ENCODE measurements at places on chromosomes 3 and 15. TPM values are rescaled to one million over a fixed set of nuclear protein-coding genes. Genes with fewer than 3 reads are reported as not detected.

Gene ASB14
- total RNA-seq: not detected

Gene DUOX1
- total RNA-seq: 2.7 TPM

Gene TIPIN
- total RNA-seq: 6.1 TPM

DNA sequence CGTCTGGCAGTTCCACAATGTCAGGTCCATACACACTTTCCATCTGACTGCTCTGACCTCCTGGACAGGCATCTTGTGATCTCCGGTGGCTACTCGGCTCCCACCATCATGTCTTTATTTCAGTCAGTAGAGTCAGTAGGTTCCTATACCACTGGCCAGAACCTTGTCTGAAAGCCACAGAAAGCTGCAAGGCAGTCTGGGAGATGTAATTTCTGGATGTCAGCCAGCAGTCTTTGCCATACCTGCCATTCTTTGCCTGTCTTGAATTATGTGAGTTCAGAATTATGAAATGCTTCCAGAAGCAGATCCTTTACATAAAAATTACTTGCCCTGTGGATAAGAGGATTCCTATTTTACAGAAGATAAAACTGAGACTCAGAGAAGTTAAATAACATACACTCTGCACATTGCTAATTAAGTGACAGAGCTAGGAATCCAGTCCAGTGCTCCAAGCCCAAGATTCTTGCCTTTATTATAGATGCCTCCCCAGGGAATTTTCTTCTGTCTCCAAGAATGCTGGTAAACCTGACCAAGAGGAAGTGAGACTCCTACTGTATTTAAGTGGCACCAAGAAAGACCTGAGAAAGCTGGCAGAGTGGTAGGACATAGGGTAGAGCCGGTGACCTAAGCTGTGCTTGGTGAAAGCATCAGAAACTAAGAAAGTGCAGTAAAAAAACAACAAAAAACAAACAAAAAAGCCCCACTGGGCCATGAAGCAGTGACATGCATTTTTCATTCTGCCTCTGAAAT, 75.6 kb downstream of the IQCH start:
- no peaks in the 10 kb centered on the region for H3K4me1 ChIP-seq
- no peaks in the 10 kb centered on the region for H3K36me3 ChIP-seq
- H3K4me3 ChIP-seq: no peak overlapping the region
- no peak overlapping the region for H3K27ac ChIP-seq

- no peaks in the 10 kb centered on the region for H3K27me3 ChIP-seq
- H3K4me3 ChIP-seq: peak overlapping the region; percentile 59
- peaks cover 34% of the 10 kb centered on the region for H3K4me1 ChIP-seq
- no peaks in the 10 kb centered on the region for H3K36me3 ChIP-seq
Measured at GRCh38 chr3:71240034-71240433, 343.5 kb downstream of the FOXP1 start.

GRCh38 chr3:145355206-145355605, 805.8 kb downstream of the PLOD2 start:
- no peaks in the 10 kb centered on the region for H3K27me3 ChIP-seq
- H3K4me1 ChIP-seq: no peaks in the 10 kb centered on the region
- no peak overlapping the region for H3K27ac ChIP-seq
- H3K4me3 ChIP-seq: no peak overlapping the region
- DNase-seq: no peak

DNA sequence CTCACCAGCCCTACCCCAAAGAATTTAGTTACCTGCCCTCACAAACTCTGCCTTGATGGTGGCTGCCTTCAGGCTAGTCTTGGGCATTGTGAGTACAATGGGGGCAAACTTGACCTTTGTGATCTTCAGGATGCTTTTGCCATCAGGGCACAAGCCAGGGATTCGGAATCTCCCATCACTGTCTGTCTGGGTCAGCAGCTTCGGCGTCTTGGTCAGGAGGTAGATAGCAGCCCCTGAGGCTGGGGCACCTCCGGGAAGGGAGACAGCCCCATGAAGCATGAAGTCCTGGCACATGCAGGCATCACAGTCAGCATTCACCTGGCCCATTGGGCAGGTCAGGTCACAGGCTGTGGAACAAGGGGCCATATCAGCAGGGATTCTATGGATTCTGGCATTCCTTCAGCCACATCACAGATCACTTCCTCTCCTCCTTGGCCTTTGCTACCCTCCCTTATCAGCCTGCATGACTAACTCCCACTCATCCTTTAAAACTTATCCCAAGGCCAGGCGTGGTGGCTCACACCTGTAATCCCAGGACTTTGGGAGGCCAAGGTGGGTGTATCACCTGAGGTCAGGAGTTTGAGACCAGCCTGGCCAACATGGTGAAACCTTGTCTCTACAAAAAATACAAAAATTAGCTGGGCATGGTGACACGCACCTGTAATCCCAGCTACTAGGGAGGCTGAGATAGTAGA, 6.9 kb downstream of the CILP start:
- no peak overlapping the region for H3K27ac ChIP-seq
- no peak overlapping the region for H3K4me3 ChIP-seq
- H3K4me1 ChIP-seq: no peaks in the 10 kb centered on the region
- H3K27me3 ChIP-seq: no peaks in the 10 kb centered on the region
- no peaks in the 10 kb centered on the region for H3K36me3 ChIP-seq
